ENCODE measurements at places on chromosomes 12 and 14.

- no peak for DNase-seq
Measured at GRCh38 chr12:98644433-98644711, 216 bp downstream of the IKBIP start.

GRCh38 chr14:28886940-28887339 is 120.4 kb downstream of the FOXG1 start:
- no peak for DNase-seq

DNA sequence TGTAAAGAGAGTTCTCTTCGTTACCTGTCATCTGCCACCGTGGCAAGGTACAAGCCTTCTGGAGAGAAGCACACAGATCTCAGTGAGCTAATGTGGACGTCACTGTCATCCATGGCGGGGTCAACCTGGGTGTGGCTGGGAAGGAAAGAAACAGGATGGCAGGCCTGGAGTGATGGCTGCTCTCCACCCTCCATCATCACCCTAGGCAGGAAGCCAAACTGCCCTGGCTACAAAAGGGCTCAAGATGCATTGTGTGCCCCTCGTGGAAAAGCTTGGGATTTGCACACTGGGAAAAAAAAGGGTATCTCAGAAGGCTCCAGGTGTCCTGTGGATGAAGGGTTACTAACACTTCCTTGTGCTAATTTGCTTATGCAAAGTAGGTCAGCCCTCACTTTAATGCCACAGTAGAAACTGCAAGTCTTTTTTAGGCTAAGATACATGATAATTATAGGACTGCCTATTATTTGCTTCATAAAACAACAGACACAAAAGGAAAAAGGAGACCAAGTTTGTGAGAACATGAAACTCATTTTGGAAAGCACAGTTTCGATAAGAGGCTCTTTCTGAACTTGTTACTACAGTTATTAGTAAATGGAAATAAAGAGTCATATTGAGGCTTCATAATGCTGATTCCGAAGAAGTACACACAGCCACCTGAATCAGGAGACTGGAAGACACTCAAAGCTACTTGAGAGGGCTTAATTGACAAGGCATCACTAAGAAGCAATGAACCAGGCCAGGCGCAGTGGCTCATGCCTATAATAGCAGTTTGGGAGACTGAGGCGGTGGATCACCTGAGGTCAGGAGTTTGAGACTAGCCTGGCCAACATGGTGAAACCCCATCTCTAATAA is 18.9 kb downstream of the RFC5 start:
- DNase-seq = peak; percentile 36

DNA sequence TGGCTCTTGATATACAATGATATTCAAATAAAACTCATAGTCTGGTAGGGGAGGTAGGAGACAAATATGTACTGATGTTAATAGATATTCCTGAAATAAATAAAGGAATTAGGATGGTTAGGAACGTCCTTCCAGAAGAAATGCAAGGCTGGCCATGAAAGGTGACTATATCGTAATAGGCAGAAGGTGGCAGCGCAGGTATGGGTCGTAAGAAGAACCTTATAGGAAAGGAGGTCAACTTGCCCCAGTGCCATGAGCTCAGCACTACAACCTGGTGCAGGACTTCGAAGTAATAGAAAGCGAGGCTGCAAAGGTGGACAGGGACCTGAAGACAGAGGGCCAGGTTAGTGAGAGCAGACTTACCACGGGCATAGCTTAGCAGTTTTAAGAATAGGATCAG is 55.3 kb upstream of the FGD4 start:
- DNase-seq = no peak

DNA sequence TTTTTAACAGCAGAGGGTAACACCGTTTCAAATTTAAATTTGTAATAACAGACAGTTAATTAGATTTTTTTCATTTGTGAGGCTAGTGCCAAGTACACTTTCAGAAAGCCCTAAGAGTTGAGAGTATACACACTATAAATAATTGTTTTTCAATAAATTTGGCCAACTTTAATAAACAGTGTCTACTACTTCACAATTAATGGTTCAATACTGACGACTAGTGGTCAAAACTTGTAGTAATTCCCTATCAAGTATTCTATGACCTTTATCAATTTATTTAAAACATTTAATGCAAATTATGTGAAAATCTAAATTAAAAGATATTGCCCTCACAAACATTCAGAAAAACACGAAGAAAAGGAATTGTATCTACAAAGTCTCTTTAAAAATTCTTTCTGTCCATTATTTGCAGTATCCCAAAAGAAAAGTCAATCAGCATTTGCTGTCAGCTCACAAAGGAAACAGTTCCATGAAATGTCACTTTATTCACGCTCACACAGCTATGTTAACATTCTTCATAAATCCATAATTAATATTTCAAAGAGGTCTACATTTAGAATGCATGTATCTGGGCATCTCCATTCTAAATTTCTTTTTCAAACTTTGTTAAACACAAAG is 91.2 kb downstream of the CEP128 start:
- DNase-seq = peak; percentile 27

DNA sequence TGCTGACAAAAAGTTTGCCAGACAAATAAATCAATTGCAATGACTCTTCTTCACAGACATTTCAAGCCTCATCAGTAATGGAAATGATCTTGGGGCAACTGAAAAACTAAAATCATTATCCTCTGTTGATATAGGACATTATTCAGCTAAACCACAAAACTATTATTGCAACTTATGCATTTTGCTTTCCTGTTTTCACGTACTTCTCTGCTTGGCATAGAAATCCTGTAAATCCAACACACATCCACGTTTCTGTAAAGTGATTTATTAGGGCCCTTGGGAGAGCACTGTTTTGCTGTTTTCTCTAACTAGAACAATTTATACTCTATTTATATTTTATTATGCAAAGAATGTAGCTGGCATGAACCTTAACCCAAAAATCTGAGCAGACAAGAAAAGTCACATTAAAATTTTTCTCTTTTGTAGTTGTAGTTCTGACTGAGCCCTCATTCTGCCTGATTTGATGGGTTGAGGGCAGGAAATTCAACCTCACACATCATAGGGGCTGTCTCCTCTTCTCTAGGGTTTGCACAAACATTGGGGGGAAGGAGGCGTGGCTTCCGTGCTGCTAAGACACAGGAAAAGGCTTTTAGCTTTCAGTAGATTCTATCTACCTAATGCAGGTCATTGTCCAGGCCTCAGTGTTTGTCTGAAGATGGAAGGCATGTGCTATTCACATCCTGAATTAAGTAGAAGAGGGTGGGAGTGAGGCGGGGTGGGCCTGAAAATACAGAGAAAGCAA is 11.5 kb upstream of the NUP107 start:
- no peak for DNase-seq

GRCh38 chr14:75340921-75341320 is 62.3 kb downstream of the FOS start:
- DNase-seq = no peak

DNA sequence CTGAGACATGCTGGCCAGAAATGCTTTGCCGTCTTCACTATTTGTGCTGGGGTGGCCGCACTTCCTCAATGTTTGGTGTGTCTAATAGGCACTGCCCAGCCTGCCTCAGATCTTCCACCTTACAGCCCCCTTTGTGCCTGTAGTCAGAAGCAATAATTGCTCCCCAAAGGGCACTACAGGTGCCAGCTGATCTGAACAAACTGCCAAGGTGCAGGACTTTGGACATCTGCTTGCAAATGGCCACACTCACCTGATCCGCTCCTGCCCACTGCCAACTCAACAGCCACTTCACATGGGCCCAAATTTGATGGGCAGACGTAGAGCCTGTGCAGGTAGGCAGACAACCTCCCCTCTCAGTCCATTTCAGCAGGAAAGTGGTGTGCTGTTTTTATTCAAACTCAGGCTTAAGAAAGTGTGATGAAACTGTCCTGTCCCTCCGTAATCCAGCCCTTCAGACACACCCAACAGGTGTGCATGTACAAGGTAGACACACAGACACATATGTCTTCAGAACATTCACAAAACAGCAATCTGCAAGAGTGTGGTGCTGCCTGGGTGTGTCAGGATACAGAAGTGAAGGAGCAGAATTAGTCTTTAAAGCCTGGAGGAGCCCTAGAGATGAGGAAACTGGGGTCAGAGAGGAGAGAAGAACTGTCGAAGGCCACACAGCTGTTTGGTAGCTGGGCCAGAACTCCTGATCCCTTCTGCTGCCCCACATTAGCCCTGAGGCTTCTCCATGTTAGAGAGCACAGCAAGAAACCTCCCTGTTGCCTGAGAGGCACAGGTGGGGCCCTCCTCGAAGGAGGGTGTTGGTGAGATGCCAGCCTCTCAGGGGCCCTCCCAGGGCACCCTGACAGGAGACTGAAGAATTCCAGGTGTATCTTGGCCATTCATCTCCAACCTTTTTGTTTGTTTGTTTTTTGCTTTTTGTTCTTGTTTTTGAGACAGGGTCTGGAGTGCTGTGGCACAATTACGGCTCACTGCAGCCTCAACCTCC is 4.4 kb upstream of the KRT75 start:
- DNase-seq = no peak

- DNase-seq = no peak
Measured at GRCh38 chr14:75960231-75960630, 21.6 kb downstream of the TGFB3 start.

DNA sequence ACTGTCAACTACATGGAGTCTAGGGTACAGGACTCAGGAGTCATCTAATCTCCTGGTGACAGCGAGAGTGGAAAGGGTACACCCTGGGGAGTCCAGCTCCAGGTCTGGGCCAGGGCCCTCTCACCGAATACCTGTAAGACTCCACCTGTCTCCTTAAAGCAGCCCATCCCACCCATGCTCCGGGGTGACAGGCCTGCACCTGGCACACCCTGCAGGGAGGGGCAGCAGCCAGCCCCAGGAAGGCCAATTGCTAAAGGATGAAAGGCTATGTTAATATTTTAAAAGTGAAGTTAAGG is 45.5 kb downstream of the STX2 start:
- DNase-seq = no peak
